AG20443 (cell line): ENCODE measurements at places on chromosomes 3 and 15.

- no peak for DNase-seq
Measured at GRCh38 chr3:114365909-114366308, 72.1 kb downstream of the TIGIT start.

GRCh38 chr15:68227643-68228142, 1.8 kb downstream of the CLN6 start:
- DNase-seq, result no peak

DNA sequence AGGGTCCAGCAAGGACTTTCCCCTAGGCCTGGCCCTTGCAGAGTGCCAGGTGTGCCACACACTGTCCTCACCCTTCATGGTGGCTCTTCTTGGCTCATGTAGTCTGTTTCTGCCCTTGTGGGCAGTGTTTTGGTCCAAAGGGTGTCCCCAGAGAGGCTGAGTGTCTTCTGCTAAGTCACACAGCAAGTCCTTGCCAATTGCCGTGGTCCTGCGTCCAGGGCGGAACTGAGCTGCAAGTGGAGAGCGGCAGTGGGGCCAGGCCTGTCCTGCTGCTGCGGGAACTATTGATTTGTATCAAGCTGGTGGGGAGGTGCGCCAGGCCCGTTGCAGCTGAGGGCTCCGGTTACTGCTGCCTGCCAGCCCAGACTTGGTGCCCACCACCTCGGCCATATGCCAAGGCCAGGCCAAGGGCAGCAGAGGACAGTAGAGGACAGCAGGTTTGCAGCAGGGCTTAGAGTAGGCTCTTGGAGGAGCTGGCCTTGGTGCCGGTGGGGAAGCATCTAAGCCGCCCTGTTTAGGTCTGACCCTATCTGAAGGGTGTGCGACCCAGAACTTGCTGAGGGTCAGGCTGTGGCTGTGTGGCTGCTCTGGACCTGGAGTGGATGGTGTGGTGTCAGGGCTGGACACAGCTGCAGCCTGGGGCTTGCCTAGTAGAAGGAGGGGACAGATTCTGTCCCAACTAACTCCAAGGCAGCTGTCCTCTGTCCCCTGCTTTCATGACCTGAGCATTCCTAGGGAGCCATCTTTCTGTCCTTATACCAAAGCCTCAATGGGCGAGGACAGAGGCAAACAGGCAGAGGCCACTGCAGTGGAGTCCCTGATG, 4.5 kb downstream of the AMIGO3 start:
- no peak for DNase-seq

DNA sequence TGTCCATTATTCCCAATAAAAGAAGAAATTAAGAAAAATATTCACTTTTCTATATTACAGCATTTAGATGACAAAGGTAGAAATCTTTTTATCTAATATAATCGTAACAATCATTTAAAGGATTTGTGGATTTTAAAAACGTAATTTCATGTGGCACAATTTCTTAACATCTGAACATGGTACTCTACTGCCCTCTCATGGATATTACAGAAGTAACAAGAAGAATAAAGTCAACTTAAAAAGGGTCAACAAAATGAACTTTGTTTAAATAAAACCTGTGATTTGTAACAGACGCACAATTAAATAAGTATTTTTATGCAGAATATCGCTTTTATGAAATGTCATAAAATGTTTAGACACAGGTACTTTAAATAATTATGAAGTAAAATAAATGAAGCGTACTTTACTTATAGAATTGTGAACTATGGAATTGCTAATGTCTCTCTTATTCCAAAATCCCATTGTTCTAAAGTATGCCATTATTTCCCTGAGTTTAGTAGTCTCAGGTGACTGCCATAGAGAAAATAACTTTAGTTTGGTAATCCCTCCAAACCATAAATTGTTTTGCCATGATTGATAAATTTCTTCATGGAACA, 366.8 kb upstream of the ZNF385D start:
- peak; percentile 13 for DNase-seq

- DNase-seq, result no peak
Measured at GRCh38 chr15:26894181-26894580, 27.3 kb downstream of the GABRA5 start.

DNA sequence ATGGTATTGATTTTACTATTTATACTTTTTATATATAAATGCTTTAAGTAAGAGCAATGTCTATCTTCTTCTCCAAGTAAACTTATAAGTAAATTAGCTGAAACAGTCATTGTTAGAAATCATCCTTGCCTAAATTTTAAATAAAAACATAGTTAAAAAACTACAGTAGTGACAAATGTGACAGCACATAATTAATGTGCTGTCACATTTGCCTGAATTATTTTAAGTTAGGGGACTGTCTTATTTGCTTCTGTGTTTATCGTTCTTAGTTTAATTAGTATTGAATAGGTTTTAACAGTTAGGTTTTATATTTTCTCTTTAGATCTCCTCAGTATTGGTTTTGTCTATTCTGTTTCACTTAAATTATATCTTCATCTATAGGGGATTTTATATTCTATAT, 36.1 kb downstream of the SLMAP start:
- no peak for DNase-seq

DNA sequence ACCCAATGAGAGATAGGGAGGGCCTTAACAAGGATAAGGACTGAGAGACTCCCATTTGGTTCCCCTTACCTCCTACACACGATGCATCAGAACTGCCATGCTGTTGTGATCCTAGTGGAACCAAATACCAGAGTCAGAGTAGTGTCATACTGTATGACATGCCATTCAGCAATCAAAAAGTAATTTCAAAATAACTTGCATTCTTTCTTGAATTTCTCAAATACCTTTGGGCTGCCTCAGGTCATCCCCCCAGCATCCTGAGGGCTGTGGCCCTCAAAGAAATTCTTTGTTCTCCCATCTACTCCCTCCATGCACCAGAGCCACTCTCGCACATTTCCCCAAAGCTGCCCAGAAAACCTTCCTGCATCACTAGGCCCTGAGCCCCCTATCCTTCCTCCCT, 68.9 kb upstream of the PPP2R3A start:
- peak; percentile 65 for DNase-seq

- DNase-seq, result no peak
Measured at GRCh38 chr3:38707730-38708129, 58.2 kb upstream of the SCN5A start.

DNA sequence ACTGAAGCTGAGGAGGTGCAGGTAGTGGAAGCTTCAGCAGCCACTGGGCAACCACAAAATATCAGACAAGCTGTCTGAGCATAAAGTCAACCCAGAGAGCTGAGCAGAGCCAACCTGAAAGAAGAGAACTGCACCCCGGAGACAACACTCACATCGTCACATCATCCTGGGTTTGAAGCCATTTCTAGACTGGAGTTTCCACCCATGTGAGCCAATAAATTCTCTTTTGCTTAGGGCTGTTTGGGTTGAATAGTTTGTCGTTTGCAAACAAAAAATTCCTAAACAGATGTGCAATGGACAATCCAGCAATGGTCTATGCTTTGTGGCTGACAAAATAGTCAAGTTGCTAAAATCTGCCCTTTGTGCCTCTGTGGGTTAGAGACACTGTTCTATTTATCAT, 15.3 kb upstream of the RAD18 start:
- no peak for DNase-seq

DNA sequence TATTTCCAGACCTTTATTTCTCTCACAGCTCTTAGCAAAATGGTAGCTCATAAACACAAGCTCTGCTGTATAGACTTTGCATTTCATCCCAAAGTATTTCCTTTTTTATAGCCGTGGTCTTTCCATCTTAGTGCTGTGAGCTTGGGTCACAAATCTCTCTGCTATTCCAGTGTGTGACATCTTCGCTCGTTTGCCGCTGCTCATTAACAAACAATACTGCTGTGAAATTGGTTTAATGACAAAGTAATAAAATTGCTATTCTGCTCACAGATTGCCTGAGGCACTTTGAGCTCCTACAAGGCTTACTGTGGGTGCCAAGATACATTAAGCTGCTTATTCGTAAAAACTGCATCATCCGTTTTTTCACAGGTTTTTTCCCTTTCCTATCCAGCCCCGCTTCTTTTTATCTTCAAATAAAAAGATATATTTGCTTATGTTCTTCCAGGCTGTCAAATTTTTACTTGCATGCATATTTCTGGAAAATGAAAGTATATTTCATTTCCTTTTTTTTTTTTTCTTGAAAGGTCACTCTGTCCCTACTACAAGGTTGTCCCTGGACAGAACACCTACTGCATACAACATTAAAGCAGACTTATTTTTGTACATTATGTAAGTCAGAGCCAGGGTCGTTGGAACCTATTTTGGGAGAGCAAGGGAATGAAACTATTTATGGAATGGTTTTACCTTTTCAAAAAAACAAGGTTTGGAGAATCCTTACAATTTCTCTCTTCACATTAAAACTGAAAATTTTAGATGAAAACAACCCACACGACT, 174.5 kb downstream of the MEIS2 start:
- no peak for DNase-seq

GRCh38 chr15:70857562-70858285, 3.8 kb upstream of the LARP6 start:
- DNase-seq, result no peak

GRCh38 chr15:70605606-70606410, 157.6 kb downstream of the UACA start:
- DNase-seq, result peak; percentile 46

GRCh38 chr3:129560911-129561594, 18.1 kb downstream of the H1-8 start:
- DNase-seq, result peak; percentile 96

DNA sequence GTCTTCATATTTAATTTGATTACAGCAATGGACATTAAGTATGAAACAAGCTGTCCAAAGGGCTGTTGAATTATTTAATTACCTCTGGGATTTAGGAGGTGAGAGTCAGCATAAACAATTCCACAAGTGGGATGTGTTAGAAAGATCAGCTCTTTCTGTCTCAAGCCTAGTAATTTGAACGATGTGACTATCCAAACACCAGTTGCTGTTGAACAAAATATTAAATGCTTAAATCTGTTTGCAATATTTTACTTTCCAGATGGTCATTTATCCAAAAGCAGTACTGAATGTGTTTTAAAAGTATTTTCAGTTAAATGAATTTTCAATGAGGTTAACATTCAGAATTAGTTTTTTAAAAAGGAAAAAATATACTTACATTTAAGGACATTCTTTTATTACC, 12.7 kb downstream of the KCNAB1 start:
- no peak for DNase-seq

DNA sequence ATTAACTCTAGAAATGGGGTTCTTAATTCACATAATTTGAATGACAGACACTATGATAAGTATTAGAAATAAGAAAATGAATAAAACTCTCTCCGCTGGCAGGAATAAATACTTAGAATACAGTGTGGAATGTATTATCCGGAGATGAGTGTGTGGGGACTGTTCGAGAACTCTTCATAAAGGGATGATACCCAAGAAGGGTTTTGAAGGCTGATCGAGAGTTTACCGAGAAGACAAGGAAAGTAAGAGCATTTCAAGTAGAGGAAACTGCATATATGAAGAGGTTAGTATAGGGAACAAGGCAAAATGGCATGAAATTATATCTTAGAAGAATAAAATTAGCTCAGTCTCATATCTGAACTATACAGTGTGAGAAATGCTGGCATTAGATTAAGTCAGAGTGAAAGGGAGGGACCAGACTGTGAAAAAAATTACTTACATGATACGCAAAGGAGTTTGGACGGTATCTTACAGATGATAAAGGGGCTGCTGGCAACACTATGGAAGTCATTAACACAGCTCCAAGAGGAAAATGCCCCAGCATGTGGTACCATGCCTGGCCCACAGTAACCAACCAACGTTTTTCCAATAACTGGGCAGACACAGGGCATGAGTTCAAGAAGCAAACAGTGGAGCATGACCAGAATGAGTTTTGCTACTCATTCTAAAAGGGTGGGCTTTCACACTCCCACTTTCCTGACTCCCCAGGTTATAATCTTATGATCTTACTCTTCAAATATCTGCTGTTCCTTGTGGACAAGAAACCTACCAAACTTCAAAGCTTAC, 6.5 kb downstream of the DCBLD2 start:
- no peak for DNase-seq

DNA sequence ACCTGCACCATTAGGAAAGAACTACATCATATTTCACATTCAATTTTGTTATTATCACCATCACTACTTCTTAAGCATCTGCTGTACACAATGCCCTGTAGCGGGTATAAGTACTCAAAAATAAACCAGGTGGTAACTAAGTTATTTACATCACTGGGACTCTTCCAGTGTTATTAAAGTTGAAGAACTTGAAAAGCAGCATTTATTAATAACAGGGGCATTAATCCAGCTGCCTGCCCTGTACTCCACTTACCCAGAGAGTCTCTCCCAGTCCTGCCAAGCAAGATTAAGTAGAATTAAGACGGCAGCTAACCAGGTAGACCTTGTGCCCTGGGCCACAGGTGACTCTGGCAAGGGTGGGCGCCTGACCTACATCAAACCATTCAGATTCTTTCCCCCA, 65.2 kb downstream of the FHIT start:
- no peak for DNase-seq

DNA sequence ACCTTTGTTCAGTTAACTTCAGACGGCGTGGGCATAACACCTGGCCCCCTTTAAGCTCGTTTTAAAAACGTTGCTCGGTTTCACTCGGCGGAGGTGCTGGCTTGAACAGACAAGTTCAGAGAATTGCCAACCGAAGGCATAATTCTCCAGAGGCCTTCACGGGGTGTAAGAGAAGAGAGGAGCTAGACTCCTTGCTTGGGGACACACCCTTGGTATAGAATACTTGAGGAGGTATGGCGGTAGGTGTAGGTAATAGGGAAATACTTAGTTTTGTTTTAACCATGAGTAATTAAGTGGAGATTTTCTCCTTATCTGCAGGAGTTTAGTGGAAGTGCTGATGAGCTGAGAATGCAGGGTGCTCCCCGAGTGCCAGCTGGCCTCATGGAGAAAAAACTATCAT, 921 bp downstream of the FBXL2 start:
- DNase-seq, result no peak

GRCh38 chr3:100436951-100437350, 35.6 kb downstream of the LNP1 start:
- DNase-seq, result no peak

GRCh38 chr15:51600114-51600513, 22.5 kb downstream of the DMXL2 start:
- no peak for DNase-seq

DNA sequence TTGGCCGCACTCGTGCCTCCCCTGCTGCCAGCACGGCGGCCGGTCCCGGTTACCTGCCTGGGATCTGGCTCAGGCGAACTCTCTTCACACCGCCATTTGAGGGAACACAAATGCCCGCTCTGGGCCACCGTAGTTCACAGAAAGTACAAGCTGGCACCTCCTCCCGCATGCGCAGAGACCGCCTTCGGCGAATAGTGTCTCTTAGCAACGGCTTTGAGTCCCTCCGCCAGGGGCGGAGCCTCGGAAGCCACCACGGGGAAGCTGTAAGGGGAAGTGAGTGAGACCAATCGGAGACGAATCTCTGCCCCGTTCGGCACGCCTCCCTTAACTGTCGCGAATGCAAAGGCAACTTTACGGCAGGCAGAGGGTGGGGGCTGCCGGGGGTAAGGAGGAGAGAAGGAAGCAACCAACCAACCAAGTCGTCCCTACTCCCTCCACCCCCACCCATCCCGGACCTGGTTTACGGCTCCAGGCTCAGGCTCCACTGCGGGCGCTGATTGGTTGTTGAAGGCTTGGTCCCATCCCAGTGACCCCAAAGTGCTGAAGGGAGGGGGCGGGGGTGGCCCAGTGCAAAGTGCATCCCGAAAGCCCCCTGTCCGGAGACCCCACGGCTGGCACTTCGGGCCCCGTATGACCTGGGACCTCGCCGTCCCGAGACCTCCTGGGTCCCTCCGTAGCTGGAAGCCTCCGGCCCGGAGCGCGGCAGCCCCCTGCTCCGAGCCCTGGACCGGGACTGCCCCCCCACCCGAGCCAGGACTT, at the start of the genes ASB7 and LINS1:
Gene ASB7 (plus strand): TSS at position 526 of the 759 bp plus-strand sequence. CDS start 9,628 bp downstream, outside the sequence.
Gene LINS1 (minus strand): TSS at position 121 of the 759 bp plus-strand sequence. CDS start 21,342 bp downstream, outside the sequence.
- peak; percentile 99 for DNase-seq
